Progenitor cell of endocrine pancreas (in vitro differentiated cells): ENCODE measurements at places on chromosomes 3 and 15.
A peak's percentile ranks its signal among the peaks of the same experiment; 100 is the strongest.

DNA sequence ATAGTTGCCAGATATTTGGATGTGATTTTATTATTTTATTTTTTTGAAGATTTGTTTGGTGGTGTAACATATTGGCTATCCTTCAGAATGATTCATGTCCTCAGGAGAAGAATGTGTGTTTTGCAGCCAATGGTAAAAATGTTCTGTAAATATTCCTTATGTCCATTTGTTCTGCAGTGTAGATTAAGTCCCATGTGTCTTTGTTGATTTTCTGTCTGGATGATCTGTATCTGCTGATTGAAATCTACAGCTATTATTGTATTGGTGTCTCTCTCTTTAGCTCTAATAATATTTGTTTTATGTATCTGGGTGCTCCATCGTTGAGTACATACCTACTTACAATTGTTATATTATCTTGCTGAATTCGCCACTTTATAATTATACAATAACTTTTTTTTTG, 1641.7 kb downstream of the OTOL1 start:
- DNase-seq: no peak

- no peak for DNase-seq
Measured at GRCh38 chr15:80142646-80143045, 10.2 kb upstream of the FAH start.

DNA sequence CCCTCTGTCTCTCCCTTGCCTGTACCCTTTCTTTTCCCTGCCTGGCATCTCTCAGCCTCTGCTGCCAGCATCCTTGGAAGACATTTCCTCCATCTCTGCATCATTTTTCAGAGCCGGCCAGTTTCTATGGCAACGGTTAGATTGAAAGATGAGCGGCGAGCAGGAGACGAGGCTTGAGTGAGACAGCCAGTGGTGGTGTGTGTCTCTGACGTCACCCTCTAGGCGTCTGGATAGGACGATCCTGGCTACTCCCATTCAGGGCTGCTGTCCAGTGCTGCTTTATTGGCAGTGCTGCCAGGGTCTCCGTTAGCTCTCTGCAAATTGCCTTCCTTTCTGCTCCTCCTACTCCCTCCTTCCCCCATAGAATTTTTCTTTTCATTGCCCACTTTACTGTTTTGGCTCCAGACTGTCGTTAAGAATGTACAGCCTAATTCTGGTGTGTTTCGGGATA, 57.9 kb downstream of the TRAK1 start:
- DNase-seq: peak; percentile 14

- no peak for DNase-seq
Measured at GRCh38 chr3:88433568-88433967, 283.8 kb downstream of the C3orf38 start.

DNA sequence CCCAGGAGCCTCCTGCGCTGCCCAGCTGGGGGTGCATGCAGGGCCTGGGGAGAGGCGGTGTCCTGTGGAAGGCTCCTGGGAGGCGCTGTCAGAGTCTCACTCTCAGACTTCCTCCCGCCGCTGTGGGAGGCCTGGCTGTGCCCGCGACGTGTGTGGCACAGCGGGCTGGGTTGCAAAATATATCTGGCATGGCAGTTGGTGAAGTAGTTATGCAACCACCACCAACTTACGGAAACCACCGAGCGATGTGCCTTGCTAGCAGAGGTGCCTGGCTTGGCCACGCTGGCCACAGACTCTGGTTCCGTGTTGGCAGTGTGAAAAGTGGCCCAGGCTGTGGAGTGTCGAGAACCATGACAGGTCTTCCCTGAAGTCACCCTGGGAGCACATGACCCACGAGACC, 30.6 kb upstream of the GATA2 start:
- DNase-seq: no peak

GRCh38 chr15:31228980-31229826, 97.4 kb upstream of the KLF13 start:
- DNase-seq: no peak

DNA sequence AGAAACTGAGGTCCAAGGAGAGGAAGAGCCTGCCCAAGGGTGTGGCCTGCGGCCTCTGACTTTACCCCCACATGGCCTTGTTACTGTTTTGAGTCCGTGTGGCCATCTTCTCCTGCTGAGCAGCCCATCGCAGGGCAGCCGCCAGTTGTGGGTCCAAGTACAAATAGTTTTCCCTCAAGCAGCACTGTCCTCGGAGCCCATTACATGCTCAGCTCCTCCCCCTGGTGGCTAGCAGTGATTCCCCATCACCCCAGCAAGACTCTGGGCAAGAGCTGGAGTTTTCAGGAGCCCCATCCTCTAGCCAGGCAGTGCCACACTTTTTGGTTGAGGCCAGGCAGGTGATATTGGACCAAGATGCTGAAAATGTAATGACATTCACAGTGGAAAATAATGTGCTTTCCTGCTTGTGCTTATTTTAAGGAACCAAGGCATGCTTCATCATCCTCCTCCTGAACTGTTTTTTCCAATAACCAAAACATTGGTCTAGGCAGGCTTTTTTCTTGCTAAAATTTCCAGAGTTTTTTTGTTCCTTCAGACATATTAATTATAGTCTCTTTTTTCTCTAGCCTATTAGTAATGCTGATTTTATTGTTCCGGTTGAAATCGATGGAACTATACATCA, 23.2 kb upstream of the VILL start:
- peak; percentile 52 for DNase-seq

- no peak for DNase-seq
Measured at GRCh38 chr15:68730471-68730919, 90.2 kb downstream of the ANP32A start.

GRCh38 chr3:139480585-139480984, 4.3 kb upstream of the RBP2 start:
- DNase-seq: no peak

GRCh38 chr3:10437995-10438901, 67.1 kb downstream of the ATP2B2 start:
- no peak for DNase-seq

DNA sequence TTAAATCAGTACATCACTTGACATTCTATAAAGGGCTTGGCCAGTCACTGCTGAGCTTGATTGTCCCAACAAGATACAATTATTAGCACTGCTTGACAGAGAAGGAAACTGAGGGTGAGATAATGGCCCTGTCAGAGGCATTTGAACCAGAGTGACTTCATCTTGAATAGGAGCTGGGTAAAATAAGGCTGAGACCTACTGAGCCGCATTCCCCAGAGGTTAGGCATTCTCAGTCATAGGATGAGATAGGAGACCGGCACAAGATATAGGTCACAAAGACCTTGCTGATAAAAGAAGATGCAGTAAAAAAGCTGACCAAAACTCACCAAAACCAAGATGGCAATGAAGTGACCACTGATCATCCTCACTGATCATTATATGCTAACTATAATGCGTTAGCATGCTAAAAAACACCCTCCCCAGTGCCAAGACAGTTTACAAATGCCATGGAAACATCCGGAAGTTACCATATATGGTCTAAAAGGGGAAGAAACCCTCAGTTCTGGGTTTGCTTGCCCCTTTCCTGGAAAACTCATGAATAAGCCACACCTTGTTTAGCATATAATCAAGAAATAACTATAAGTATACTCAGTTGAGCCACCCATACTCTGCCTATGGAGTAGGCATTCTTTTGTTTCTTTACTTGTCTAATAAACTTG, 239.1 kb upstream of the SETMAR start:
- no peak for DNase-seq
